Left ventricle myocardium inferior (tissue), 1 donor: ENCODE measurements at places on chromosomes 1 and 21. TPM values are rescaled to one million over a fixed set of nuclear protein-coding genes. Genes with fewer than 3 reads are reported as not detected.

MYOC gene
- 1.0 TPM for total RNA-seq

ARHGEF19 gene
- 2.2 TPM for total RNA-seq

KRTAP19-3 gene
- not detected for total RNA-seq

RHOU gene
- total RNA-seq = 5.1 TPM

G0S2 gene
- 307 TPM for total RNA-seq

PCBP3 gene
- total RNA-seq = 2.9 TPM
